ENCODE measurements at places on chromosomes 12 and 14.

DNA sequence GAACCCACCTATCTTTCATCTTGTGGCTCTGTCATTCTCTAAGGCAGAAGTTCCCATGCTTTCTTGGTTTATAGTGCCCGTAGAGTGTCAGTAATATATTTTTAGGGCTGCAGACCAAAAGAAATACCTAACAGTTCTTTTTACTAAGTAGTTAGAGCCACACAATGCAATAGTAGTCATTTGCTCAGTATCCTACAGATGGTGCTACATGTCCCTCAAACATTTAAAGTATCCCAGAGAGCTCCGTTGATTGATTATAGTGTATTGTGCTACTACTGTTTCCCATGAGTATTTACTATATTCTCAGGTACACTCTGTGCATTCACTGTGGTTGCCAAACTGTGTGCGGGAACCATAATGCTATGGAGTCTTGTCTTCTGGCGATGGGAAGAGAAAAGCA is 4.7 kb upstream of the PLBD1 start:
- DNase-seq: no peak

DNA sequence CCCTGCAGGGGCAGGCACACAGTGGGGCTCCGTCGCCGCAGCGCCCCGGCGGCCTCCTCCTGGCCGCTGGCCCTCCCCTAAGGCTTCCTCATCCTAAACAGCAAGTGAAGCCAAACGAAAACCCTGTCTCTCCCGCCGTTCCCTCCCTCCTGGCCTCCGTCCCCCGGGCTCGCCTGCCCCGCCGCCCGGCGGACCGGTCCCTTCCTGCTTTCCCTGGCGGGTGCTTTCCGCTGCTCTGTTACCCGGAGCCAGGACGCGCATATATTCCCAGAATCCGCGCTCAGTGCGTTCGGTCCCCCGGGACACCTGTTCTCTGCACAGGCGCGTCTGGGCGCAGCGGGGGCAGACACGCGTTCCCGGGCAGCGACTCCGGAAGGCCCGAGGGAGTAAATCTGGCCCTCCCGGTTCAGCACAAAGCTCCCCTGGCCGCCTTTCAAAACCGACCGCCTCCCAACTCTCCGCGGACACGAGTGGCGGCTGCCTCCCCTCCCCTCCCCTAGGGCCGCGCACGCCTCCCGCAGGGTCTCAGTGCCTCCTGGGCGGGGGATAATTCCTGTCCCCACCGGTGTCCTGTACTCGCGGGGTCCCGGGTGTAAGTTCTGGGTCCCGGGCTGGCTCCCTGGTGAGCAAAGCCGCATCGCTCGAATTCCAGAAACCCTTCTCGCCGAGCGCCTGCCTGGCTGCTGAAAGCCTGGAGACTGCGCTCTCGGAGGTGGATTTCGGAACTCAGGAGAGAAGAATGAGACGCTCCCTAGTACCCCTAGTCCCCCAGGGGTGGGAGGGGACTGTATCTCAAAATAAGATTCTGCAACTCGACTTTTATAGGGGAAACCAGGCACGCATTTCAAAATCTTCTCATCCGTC is 21.4 kb upstream of the CEP170B start:
- DNase-seq: peak; percentile 55

DNA sequence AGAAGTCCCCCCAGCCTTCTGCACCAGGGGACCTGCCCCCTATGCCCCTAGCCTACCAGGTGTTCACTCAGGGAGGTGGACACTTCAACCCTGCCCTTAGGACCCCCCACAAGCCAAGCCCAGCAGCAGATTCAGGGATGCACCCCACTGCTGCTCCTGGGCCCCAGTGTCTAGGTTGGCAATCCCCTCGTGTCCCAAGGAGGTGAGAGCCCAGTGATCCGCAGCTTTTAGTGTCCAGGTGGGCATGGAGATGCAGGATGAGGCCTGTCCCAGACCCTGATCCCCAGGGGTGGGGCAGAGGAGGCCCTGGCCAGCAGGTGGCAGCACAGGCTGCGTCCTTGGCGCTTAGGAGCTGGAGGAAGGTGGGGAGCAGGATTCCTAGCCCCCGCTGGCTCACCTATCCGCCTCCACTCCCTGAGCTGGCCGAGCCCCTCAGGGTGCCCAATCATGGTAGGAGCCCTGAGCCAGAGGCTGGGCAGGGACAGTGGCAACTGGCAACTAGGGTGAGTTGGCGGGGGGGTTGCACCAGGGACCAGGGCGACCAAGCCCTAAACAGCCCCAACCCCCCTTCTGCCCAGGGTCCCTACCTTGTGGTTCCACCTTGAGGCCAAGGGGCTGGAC is 4.1 kb downstream of the CKB start:
- DNase-seq: peak; percentile 76

DNA sequence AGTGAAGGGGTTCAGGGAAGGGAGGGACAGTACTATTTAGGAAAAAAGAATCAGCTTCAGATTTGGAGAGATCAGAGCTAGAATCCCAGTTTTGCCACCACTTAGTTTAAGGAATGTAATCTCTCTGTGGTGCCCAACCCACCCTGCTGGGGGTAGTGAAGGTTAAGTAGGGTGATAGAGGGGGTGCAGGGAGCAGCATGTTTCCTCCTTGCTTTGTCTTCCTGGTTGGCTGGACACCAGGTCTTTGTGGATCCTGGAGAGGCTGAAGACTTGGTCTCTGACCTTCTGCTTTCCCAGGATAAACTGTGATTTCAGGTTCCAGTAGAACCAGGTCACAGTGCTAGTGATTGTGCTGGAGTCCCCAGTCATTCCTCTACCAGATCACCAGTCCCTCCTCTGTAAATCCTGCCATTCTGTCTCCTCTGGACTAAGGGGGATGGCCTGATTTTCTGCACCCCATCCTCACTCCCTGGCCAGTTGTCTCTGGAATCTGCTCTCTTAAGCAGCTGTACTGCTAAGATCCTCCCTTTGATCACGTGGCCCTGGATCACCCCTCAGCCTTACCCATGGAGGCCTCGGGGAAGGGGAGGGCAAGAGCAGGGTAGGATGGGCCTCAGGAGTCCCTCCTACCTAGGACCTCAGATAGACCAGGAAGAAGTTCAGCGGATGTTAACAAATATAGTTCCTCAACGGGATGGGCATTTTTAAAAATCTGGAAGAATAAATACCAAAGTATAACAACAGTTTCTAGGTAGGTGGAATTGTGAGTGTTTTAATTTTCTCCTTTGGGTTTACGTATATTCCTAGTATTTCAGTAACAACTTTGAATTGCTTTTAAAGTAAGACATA is 3.1 kb downstream of the MAP3K12 start:
- no peak for DNase-seq

DNA sequence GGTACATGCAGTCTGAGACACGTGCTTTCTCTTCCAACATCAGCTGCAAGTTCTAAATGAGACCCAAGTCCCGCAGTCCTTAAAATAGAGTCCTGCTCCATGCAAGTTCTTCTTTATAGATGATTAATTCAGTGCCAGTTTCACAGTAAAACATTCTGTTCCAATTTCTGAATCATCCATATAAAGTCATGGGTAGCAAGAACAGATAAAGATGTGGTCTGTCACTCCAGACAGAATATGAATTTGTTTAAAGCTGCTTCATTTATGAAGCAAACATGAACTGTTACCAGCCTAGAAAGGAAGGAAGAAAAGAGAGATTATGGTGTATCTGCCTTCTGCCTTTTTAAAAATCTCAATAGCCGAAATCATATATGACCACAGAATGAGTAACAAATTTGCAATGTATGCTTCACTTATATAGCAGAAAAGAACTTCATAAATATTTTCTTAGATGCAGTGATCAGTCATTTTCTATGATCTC is 83.3 kb downstream of the KITLG start:
- no peak for DNase-seq

DNA sequence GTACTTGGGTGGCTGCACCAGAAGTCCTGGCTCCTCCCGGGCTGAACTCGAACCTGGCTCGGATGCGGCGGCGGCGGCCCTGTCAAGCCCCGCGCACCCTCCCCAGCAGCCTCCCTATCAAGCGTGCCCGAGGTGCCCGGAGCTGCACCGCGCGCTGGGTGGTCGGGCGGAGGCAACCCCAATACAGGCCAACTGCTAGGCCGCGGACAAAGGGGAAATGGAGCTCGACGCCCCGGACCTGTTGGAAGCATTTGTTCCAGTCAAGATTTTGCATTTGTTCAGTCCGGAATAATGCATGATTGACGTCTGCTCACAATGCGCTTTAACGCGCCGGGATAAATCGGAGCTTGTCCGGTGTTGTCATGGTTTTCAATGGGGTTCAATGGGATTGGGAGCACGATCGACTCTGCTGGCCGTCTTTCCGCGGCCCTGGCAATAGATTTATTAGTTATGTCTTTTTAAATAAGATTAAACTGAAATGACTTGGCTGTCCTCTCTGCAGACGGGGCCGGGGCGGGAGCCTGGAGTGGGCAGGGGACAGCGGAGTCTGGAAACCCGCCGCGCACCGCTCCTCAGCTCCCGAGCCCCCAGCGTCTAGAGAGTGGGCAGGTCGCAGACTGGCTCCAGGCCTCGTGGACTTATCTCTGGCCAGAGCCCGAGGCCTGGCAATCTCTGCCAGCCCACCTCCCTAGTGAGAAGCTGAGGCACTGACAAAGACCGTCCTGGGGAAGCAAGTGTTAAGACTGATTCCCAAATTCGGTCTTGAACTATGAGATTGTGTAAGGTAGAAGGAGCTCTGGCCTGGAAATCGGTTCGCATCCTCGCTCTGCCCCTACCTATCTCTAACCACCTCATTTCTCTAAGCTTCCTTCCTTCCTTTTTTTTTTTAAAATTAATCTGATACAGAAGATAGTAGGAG is 1.7 kb upstream of the NKX2-8 start:
- DNase-seq: no peak

DNA sequence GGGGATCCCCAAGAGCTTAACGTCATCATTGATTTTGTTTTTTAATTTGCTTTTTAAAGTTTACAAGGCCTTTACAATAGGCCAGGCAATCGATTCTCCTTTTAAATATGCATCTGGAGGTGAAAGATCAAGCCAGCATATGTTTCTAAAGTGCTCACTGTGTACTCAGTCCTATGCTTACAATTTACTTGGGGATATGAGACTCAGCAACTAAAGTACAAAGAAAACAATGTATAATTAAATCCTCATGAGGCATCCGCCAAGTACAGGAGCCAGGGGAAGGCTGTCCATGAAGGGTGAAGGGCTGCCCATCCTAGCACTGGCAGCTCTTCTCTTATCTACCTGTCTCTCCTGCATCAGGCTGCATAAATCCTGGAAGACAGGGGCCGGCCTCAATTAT is 11.8 kb downstream of the CCDC92 start:
- no peak for DNase-seq

DNA sequence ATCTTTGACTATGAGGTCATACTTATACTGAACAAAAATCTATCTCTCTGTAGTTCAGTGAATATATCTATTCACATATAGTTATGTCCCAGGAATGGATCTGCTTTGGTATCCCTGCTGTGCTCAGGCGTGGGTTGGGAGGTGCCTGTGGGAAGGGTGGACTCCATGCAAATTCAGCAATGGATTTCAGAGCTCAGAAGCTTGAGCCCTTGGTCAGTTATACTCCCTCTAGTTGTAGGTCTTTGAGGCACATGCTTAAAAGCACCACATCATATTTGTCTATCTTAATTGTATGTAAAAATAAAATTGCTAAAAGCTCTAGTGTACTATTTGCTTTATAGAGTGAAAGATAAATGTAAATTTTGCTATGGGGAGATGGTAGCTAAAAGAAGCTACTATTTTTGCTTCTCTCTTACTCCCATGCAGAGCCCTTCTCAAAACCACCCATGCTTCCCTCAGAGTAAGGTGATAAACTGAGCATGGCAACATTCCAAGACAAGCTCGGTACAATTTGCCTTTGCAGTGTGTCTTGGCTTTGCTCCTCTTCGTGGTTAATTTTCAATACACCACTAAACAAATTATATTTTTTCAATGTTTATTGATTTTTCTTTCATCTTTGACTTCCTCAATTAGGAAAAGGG is 54.9 kb downstream of the SLC16A7 start:
- DNase-seq: no peak

- peak; percentile 88 for DNase-seq
These were observed 5.5 kb upstream of the PAX9 start for GRCh38 chr14:36655963-36656686.

DNA sequence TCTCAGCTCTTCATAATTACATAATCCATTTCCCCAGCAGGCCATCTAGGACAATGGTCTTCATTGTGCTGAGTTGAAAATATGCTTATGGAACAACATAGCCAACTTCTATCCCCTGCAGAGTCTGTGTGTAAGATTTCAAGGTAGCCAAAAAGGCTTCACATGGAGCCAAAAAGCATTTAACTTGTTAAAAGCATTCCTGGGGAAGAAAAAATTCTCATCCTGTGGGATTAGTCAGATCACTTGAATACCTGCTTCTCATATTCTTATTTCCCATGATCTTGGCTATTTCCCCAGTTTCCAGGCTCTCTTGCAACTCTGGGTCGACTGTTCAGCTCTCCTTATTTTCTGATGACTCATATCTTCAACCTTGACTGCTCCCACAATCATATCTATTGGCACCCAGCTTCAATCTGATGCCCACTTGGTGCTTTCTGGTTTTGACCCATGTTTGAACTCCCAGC is 178.9 kb downstream of the KLHL28 start:
- DNase-seq: no peak

GRCh38 chr14:33934043-33934750 is 16.7 kb downstream of the EGLN3 start:
- DNase-seq: no peak

DNA sequence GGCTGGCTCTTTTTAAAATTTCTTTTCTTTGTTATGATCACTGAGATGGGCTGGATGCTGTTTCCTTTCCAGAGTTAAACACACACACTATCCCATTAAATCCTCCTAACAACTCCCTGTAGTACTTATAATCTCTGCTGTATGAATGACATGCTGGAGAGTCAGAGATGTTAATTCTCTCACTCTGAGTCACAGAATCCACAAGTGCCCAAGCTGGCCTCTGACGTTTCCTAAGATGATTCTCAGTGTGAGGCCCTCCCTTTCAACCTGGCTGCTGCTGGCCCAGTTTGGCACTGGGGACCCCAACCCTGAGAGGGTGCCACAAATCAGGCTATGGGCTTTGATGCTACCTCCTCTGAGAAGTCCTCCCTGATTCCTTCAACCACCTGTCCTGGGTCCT is 5.4 kb downstream of the NOS1 start:
- no peak for DNase-seq

GRCh38 chr12:77919450-77919849 is 88.8 kb downstream of the NAV3 start:
- peak; percentile 79 for DNase-seq

GRCh38 chr12:56288705-56289387 is 11.3 kb downstream of the CS start:
- DNase-seq: no peak

DNA sequence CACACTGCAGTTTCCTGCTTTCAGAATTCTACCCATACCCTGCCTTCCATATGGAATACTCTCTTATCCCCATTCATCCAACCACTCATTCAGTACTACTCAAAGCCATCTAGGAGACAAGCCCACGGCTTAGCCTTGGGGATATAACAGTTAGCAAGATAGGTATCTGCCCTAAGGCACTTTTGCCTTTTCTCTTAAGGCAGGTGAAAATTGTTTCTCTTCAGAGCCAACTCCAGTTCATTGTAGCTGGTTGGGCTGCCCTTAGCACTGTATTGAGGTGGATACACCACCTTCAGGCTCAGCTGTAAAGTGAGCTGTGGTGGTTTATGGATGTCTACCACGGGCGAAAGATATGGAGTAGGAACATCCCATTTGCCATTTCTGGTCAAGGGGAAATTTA is 729.7 kb upstream of the TBX3 start:
- DNase-seq: no peak

GRCh38 chr12:49621651-49622500 is 1.5 kb upstream of the PRPF40B start:
- no peak for DNase-seq

- DNase-seq: no peak
These were observed 16.5 kb upstream of the GABARAPL1 start for GRCh38 chr12:10196210-10196609.

GRCh38 chr12:50589650-50590435 is 85.1 kb downstream of the DIP2B start:
- no peak for DNase-seq

GRCh38 chr14:78612666-78613065 is 442.5 kb downstream of the NRXN3 start:
- DNase-seq: no peak
